Germinal center (tissue), 1 donor: ENCODE measurements at places on chromosomes 6 and 20.

GRCh38 chr6:138396709-138397108 is 7.3 kb upstream of the HEBP2 start:
- no peak for DNase-seq

DNA sequence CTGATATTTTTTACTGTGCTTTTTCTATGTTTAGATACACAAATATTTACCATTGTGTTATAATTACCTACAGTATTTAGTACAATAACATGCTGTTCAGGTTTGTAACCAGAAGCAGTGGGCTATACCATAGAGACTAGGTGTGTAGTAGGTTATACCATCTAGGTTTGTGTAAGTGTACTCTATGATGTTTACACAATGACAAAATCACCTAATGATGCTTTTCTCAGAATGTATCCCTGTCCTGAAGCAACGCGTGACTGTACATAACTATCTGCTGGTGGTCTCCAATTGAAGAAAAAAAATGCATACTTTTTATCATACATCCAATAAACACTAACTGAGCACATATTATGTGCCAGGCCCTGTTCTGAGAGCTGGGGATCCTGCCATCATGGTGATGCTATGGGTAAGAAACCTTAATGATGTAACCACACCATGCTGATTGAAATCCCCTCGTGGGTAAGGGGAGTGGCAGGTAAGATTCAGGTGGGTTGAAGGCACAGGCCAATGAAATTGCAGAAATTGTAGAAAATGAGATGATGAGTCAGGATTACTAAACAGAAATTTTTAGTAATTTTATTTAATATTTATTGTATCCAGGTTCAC is 76.8 kb downstream of the FYN start:
- no peak for DNase-seq

DNA sequence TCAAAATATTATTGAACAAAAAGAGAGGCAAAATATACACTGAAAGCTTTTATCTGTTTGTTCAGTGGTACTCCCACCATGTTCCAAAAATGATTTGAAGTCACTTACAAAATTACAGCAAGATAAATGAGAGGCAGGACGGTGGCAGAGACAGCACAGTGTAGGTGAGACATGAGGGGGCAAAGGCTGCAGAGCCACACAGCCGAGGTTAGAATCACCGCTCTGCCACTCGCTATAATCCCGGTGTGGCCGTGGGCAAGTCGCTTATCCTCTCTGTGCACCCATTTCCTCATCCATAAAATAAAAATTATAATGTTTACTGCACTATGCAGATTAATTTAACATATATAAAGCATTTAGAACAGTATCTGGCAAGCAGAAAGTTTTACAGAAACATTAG is 140.1 kb upstream of the BEND6 start:
- no peak for DNase-seq

- DNase-seq: no peak
These were observed 62.5 kb downstream of the GJA1 start for GRCh38 chr6:121497970-121498375.
